ENCODE measurements at places on chromosomes 3 and 15.

- DNase-seq: no peak
Measured at GRCh38 chr3:62335196-62335595, 38.2 kb downstream of the FEZF2 start.

GRCh38 chr3:66401675-66402491, 98.9 kb downstream of the LRIG1 start:
- no peak for DNase-seq

GRCh38 chr3:156606729-156607128, 51.8 kb upstream of the SSR3 start:
- no peak for DNase-seq

DNA sequence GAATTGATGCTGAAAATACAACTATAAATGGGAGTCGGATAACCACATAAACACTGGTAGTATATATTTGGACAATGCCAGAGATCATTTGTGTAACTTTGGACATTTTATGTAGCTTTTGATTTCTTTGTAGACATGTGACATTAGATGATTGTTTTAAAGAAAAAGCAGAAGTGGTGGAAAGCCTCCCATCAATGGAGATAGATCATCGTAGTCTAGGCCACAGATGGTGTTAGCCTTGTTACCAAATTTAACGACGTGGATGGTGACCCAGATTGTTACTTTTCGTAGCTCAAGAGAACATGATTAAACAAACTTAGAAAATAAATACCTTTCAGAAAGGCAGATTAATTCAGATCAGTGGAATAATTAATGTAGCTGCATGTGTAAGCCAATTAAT, 8.8 kb downstream of the CACNA1D start:
- no peak for DNase-seq

DNA sequence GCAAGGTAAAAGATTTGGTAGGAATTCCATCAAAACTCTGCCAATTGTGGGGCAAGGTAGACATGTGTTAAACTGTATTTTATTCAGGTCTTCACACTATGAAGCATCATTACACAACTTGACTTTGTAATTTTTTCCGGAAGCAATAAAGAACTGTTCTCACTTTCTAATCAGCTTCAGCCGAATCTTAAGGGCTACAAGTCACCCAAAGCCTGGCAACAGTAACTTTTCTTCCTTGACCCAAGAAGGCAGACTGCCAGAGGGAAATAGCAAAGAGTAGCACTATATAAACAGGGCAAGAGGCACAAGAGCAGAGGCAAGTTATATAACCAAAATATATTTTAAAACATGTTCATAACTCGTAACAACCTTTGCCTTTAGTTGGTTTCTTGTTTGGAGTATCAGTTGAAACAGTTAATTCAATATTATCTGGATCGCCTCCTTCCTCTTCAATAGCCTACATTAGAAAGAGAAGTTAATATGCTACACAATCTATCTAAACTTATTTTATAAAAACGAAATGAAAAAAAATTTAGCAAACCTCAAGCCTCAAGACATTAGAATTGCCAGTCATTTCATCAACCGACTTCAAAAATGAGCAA, 1.4 kb downstream of the SLTM start:
- no peak for DNase-seq

DNA sequence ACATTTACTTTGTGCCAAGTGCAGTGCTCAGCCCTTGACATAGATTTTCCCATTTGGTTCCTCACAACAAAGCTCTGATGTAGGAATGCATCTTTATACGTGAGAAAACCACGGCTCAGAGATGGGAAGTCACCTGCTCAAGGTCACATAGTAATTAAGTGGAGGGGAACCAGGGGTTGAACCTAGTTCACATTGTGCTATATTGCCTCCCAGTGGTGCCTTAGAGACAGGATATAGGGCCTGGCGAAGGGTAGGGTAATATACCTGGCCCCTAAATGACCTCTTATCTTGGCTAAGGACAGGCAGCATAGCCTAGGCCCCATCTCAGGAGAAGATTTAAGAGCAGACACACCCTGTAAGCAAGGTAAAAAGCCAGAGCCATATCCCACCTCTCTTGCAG, 71.5 kb downstream of the FOXP1 start:
- no peak for DNase-seq

Data from brain microvascular endothelial cell (primary cell).